ENCODE measurements at places on chromosomes 5 and 9.

DNA sequence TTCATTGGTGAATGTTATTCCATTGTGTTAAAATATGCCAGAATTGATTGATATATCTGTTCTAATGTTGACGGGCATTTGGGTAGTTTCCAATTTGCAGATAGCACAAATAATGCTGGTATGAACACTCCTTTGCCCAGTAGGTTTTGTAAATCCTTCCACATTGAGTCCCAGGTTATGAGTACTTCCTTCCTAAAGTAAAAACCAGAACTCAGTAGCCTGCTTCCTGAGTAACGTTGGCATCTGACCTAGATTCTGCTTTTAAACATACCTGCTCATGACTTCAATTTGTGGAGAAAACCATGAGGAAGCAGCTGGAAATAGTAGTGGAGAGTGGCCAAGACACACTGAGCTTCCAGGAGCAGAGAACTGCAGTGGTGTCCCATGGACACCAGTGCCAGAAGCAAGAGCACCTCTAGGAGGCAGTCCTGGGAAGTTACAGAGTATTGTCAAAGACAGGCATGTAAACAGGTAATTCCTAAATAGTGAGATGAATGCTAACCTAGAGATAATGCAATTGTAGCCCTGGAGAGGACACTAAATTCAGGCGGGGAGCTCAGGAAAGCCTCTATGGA, 24.3 kb upstream of the RASGRF2 start:
- no peak for DNase-seq

DNA sequence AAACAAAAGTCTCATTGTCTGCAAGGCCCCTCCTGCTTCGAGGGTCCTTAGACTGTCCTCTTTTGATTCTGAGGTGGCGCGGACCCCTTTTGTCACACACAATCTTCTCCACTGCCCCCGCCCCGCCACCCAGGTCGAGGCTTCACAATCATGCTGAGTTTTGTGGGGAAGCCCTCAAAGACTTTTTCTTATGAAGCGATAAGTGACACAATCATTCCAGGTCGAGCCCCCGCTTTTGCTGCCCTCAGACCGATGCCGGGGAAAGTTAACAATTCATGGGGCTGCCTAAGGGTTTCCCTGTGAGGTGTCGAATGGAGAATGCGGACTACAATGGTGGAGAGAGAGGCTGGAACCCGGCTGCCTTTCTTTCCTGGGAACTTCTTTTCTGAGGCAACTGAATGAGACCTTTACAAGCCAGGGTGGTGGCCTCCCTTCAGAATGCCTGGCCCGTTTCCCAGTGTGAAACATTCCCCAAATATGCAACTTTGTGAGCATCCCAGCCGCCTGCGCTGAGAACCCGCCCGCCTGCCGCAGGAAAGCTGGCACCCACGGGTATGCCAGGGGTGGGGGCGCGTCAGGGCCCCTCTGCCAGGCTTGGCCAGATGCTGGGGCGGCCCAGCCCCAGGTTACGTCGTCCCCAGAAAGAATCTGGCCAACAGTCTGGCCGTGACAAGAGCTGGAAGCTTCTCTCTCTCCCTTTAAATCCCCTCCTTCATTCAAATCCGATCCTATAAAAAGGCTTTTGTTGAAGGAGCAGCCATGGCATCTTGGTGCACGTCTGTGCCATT, 71.9 kb downstream of the MAP1B start:
- no peak for DNase-seq

DNA sequence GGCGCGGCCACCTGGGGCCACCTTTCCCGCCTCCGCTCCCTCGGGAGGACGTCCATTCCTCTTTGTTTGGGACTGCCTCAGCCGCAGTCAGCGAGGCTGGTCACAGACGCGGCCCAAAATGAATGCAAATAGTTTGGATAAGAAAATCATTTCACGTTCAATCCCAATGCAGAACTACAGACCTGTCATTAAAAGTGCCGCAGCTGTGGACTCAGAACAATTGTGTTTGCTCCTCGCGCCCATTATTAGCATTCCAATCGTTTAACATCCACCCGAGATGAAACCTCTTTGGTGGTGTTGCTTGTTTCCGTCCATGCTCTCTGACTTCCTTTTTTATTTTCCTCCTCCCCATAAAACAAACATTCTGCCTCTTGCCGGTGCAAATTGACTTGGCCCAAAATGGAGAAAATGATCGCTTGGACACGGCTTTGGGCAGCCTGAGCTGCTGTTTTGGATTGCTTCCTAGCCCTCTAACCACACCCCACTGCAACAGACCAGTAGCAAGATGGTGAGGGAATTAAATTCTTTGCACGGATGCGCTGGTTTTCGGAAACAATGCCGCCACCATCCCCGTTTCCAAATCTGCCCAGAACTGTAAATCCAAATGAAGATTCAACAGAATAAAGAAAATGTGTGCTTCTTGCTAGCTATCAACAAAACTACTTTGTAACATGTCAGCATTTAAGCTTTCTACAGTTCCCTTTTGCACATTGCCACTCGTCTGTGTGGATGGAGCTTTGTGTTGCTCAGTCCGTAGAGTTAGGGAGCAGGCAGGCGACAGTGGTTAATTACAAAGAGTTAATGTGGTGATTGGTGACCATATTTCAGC, 784 bp downstream of the NLN start:
- no peak for DNase-seq

DNA sequence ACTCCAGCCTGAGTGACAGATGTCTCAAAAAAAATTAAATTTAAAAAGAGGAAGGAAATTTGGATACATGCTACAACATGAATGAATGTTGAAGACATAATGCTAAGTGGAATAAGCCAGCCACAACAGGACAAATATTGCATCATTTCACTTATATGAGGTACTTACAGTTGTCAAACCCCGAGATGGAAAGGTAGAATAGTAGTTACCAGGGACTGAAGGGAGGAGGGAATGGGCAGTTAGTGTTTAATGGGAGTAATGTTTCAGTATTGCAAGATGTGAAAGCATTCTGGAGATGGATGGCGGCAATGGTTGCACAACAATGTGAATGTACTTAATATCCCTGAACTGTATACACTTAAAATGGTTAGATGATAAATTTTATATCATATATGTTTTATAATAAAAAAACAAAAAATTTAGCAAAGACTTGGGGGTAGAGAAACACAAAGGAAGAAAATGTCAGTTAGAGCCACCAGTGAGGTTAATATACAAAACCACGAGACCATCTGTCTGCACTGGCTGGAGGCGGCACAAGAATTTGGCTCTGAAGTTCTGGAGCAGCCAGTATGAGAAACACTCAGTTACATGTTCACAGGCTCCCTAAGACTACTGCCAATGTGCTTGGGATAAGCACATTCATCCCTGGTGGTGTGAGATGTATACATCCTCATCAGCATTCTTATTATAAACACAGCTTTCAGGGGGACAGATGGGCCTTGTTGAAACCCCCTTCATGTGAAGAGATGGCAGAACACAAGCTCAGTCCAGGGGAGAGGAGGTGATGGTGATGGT, 37.0 kb upstream of the RPS23 start:
- DNase-seq = no peak

- DNase-seq = no peak
Measured at GRCh38 chr5:150895431-150896428, 9.1 kb downstream of the ZNF300 start.

- DNase-seq = no peak
Measured at GRCh38 chr5:475704-476101, 32.7 kb downstream of the EXOC3 start.

GRCh38 chr5:55983986-55984385, 10.8 kb downstream of the IL6ST start:
- no peak for DNase-seq

GRCh38 chr5:56508249-56508648, 275.1 kb upstream of the ANKRD55 start:
- DNase-seq = no peak

DNA sequence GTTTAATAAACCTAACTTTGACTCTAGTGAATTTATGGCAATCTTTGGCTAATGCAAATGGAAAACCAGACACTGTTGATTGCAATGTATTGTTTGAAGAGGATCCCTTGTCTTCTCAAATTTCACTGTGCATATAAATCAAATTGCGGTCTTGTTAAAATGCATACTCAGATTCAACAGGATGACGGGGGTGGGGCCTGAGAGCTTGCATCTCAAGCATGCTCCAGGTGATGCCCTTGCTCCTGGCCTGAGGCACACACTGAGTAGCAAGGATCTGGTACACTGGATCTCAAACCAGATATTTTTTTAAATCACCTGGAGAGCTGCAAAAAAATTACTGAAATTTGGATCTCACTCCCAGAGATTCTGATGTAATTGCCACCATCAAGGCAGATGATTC, 463.7 kb downstream of the DNAH5 start:
- no peak for DNase-seq

DNA sequence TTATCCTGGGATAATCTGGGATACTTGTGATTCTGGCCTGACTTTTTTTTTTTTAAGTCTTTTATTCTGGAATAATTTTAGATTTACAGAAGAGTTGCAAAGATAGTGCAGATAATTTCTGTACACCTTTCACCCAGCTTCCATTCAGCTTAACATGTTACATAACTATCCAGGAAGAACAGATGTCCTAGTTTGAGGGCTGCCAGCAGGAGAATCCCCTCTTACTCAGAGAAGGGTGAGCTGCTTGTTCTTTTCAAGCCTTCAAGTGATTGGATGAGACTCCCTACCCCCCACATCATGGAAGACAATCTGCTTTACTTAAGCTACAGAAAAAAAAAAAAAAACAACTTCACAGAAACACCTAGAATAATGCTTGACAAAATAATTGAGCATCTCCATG, 254.2 kb downstream of the TRIM32 start:
- DNase-seq = no peak

- no peak for DNase-seq
Measured at GRCh38 chr9:4922101-4922500, 63.0 kb upstream of the JAK2 start.

GRCh38 chr9:91077624-91078368, 276.2 kb downstream of the SYK start:
- no peak for DNase-seq

GRCh38 chr9:135584934-135585333, 23.4 kb downstream of the PAEP start:
- DNase-seq = no peak

DNA sequence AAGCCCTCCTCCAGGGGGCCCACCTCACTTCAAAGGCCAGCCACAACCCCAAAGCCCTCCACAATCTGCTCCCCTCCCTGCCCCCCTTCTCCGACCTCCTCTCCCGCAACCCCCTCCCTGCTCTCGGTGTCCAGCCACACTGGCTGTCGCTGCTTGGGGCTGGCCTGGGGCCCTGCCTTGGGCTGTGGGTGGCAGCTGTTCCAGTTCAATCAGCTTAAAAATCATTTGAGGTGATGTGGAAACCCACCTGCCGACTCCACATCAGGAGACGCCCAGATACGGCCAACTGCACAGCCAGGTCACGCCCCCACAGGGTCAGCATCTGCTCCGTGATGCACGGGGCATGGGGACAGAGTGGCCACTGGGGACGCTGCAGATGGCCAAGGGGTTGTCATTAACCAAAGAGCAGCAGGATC, 107.0 kb upstream of the MVB12B start:
- DNase-seq = no peak

DNA sequence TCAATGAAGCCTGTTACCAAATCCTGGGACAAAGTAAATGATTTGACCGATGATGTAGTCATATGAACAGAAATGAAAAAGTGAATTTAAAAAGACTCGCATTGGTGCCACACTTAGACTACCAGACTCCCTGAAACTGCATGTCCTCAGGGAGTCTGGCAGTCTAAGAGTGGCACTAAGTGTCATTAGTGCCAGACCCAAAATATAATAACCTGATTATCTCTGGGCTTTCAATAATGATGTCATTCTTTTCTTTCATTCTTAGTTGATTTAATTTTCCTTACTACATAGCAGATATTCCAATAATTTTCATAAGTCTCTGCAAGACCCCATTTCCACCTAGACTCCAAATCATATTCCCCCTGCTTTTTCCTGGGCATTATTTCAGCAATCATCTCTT, 59.0 kb downstream of the OR2K2 start:
- DNase-seq = no peak

DNA sequence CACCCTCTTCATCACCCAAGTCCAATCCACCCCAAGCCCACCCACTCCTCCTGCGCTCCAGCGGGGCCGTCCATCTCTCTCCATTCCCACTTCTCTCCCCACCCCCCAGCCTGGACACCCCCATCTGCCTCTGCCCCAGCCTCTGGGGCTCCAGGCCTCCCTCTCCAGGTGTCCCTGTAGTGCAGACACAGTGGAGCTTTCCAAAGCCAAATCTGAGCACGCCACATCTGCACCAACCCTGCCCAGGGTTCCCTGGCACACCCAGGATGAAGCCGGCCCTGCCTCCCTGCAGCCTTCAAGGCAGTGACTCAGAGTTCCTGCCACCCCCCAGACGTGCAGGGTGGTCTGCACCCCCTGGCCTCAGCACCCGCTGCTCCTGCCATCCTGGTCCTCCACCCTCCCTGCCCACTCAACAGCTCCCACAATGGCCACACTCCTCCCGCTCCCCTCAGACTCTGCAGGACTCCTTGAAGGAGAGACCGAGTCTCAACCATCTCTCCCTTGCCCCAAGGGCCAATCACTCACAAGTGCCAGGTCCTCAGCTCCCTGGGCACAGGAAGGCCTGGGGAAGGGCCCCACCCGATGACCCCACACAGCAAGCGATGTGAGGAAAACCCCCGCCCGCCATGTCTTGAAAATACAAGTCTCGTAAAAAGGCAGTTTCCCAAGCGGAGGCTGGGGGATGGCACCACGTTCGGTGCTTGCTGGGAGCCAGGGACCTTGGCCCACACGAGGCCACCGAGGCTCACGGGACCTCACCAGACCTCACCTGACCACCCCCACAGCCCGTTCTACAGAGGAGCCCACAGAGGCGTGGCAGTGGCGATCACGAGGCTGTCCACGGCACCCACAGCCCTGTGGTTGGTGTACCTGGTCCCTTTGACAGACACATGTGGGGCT, 22.2 kb downstream of the VAV2 start:
- no peak for DNase-seq

- DNase-seq = no peak
Measured at GRCh38 chr5:82806513-82806912, 270.7 kb downstream of the TMEM167A start.

DNA sequence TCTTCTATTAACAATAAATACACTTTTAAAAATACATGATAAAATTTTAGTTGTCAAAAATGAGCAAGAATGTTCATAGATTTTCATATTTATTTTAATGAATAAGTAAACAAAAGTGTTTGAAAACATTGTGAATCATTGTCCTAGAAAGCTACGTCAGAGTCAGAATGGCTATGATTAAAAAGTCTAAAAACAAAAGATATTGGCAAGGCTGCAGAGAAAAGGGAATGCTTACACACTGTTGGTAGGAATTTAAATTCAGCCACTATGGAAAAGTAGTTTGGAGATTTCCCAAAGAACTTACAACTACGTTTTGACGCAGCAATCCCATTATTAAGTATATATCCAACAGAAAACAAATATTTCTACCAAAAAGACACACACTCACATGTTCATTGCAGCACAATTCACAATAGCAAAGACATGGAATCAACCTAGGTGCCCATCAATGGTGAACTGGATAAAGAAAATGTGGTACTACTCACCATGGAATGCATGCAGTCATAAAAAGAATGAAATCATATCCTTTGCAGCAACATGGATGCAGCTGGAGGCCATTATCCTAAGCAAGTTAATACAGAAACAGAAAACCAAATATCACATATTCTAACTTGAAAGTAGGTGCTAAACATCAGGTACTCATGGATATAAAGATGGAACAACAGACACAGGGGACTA, 49.2 kb upstream of the FBXL17 start:
- DNase-seq = no peak

GRCh38 chr5:98500811-98501210, 272.7 kb upstream of the RGMB start:
- no peak for DNase-seq

GRCh38 chr5:56769875-56770604, 45.3 kb upstream of the MAP3K1 start:
- DNase-seq = no peak
